Heart right ventricle (tissue), 16 donors: ENCODE measurements at places on chromosomes 16 and 17. TPM values are rescaled to one million over a fixed set of nuclear protein-coding genes. Genes with fewer than 3 reads are reported as not detected.
A peak's percentile ranks its signal among the peaks of the same experiment; 100 is the strongest.

GRCh38 chr17:47685556-47686275 is 8.2 kb upstream of the TBKBP1 start:
- H3K27ac ChIP-seq = no peak overlapping the region
- no peak overlapping the region for H3K4me3 ChIP-seq
- peaks cover 65% of the 10 kb centered on the region for H3K36me3 ChIP-seq
- H3K4me1 ChIP-seq = peaks cover 5% of the 10 kb centered on the region
- no peak for DNase-seq
- H3K27me3 ChIP-seq = no peaks in the 10 kb centered on the region

GRCh38 chr16:47480410-47480809 is 19.3 kb downstream of the PHKB start:
- no peaks in the 10 kb centered on the region for H3K36me3 ChIP-seq
- no peak for DNase-seq
- H3K4me1 ChIP-seq = peaks cover 1% of the 10 kb centered on the region
- H3K27me3 ChIP-seq = no peaks in the 10 kb centered on the region
- no peak overlapping the region for H3K27ac ChIP-seq

DNA sequence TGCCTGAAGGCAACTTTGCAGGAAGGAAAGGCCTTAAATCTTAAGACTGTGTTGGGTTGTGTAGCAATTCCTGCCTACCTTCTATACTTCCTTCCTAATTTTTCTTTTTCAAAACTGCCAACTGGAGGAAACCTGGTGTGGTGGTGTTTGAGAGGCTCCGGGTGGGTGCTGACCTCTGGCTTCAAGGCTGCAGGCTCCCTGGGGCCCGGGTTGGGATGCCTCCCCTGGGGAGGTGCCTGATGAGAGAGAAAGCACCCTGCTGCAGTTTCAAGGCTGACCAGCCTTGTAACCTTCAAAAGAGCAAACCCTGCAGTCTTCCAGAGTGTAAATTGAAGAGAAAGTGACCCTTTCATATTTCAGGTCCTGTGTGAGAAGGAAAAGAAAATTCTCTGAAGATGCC is 55.9 kb downstream of the MSI2 start:
- H3K27me3 ChIP-seq = no peaks in the 10 kb centered on the region
- peaks cover 9% of the 10 kb centered on the region for H3K4me1 ChIP-seq
- no peak for DNase-seq
- H3K4me3 ChIP-seq = no peak overlapping the region

GRCh38 chr16:16141784-16142396 is 81.4 kb downstream of the ABCC6 start:
- H3K4me3 ChIP-seq = no peak overlapping the region
- no peak overlapping the region for H3K27ac ChIP-seq
- DNase-seq = no peak

- DNase-seq = no peak
- H3K27ac ChIP-seq = no peak overlapping the region
- H3K36me3 ChIP-seq = no peaks in the 10 kb centered on the region
- H3K27me3 ChIP-seq = peaks cover 25% of the 10 kb centered on the region
- no peaks in the 10 kb centered on the region for H3K4me1 ChIP-seq
- no peak overlapping the region for H3K4me3 ChIP-seq
Observed at GRCh38 chr16:86708431-86708830, 130.1 kb downstream of the FOXL1 start.

GRCh38 chr16:13996778-13997288 is 74.3 kb upstream of the MRTFB start:
- no peak overlapping the region for H3K4me3 ChIP-seq
- H3K27ac ChIP-seq = no peak overlapping the region
- no peak for DNase-seq
- H3K36me3 ChIP-seq = no peaks in the 10 kb centered on the region

DNA sequence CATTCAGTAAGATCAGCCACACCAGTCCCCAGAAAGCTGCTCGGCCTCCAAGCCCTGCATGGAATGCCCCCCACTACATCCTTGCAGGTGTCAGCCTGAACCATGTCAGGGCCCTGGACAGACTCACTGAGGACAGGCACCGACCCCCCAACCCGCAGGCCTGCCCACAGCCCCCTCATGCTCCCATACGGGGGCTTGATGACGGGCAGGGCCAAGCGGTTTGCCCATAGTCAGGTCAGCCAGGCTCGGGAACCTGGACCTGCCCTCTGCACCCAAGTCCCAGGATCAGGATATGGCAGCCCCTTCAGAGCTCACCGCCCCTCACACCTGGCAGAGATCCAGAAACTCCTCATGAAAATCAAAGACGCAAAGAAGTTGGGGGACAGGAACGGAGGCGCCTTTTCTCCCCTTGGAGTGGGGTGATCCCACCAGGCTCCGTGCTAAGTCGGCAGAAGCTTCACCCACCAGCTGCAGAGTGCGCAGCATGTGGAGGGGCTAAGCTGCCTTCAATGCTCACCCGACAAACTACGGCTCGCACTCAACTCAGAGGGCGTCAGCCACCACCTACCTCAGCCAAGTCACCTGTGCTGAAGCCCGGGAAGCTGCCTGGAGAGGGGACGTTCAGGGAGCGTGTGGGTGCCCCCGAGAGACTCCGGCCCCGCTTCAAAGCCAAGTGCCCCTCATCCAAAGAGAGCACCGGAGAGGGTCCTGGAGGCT is 26.5 kb downstream of the GNPTG start:
- H3K27ac ChIP-seq = peak overlapping the region; percentile 76
- no peaks in the 10 kb centered on the region for H3K36me3 ChIP-seq
- peak overlapping the region; percentile 60 for H3K4me3 ChIP-seq
- peaks cover 22% of the 10 kb centered on the region for H3K4me1 ChIP-seq
- no peak for DNase-seq

- no peak for DNase-seq
- no peak overlapping the region for H3K27ac ChIP-seq
- H3K4me1 ChIP-seq = no peaks in the 10 kb centered on the region
- no peaks in the 10 kb centered on the region for H3K27me3 ChIP-seq
Observed at GRCh38 chr16:63841271-63841670, 1280.6 kb downstream of the CDH11 start.

GRCh38 chr17:75417054-75417580 is 11.6 kb upstream of the GRB2 start:
- no peaks in the 10 kb centered on the region for H3K4me1 ChIP-seq
- no peak overlapping the region for H3K27ac ChIP-seq
- no peak overlapping the region for H3K4me3 ChIP-seq

DNA sequence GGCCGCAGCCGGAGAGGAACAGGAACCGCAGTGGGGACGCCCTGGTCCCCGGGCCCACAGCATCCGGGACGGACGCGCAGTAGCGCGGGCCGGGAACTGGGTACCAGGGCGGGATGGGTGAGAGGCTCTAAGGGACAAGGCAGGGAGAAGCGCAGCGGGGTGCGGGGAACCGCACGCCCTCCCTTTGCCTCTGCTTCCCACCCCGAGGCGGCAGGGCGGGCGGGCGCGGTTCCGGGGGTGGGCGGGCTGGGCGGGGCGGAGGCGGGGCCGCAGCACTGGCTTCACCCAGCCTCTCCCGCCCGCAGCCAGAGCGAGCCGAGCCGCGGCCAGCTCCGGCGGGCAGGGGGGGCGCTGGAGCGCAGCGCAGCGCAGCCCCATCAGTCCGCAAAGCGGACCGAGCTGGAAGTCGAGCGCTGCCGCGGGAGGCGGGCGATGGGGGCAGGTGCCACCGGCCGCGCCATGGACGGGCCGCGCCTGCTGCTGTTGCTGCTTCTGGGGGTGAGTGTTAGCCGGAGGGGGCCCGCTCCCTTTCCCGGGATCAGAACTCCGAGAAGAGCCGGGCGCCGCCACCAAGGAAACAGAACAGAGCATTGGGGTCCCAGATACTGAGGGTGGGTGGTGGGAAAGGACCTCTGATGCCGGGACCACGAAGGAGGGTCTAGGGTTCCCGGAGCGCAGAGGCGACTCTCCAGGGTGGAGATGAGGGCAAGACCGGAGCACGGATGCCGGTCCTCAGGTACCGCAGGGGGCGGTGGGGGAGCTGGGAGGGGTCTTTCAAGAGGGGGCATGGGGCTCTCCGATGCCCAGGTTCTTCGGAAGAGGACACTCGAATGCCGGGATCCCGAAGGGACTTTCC is at the start of gene NGFR:
Gene NGFR (plus strand): TSS at position 308 of the 856 bp plus-strand sequence. CDS start 125 bp downstream, at position 433.
- H3K27me3 ChIP-seq = peaks cover 74% of the 10 kb centered on the region
- no peak for DNase-seq
- peaks cover 23% of the 10 kb centered on the region for H3K4me1 ChIP-seq
- H3K27ac ChIP-seq = no peak within 1 kb of the TSS
- peak within 1 kb of the TSS; percentile 64 for H3K4me3 ChIP-seq

DNA sequence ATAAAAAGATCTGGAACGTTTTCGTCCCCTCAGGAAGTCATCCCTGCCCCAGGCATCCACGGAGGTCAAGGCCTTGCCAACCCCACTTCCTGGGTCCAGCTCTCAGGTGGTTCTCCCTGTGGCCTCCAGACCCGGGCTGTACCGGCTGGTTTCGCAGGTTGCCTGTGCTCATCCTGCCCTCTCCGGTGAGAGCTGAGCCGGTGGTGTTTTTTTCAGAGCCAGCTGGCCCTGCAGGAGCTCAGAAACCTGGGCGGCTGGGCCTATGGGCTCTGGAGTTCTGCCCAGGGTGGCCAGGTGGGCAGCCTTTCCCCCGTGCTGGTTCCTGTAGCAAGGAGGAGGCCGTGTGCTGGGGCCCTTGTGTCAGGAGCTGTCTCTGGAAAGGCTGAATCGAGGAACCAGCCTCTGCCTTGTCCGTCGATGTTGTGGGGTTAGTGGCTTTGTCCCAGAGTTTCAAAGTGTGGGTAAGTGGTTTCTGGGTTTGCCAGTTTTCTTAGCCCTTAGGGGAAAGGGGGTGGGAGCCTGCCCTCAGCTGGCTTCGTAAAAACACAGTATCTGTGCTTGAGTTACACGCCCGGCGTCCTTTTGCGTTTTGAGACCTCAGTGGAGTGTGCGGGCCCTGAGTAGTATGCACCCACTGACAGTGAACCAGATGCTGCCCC is 23.6 kb downstream of the C16orf90 start:
- no peak for DNase-seq
- H3K4me1 ChIP-seq = peaks cover 15% of the 10 kb centered on the region
- H3K36me3 ChIP-seq = no peaks in the 10 kb centered on the region
- H3K27ac ChIP-seq = no peak overlapping the region

GRCh38 chr17:31859487-31860008 is 504 bp upstream of the COPRS start:
- no peak overlapping the region for H3K27ac ChIP-seq
- peaks cover 47% of the 10 kb centered on the region for H3K36me3 ChIP-seq
- no peaks in the 10 kb centered on the region for H3K27me3 ChIP-seq
- H3K4me1 ChIP-seq = peaks cover 17% of the 10 kb centered on the region
- peak overlapping the region; percentile 48 for H3K4me3 ChIP-seq

DNA sequence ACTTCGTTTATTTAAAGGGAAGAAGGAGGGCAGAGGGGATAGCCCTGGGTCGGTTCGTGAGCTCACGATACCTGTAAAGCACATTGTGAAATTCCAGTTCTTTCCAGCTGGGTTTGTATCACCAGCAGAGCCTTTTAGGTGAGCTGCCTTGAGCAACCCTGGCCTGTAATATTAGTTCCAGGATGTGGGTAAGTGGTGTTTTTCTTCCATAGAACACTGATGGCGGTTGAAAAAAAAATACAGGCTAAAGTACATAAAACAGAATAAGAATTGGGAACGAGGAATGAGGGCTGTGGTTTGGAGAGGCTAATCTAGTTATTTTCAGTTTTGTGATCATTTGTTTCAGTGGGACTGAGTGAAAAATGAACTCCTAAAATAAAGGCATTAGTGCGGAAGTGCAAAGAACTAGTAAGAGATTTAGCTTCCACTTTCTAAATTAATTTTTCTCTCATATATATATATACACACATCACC is 20.6 kb downstream of the HS3ST3B1 start:
- H3K36me3 ChIP-seq = no peaks in the 10 kb centered on the region
- H3K4me1 ChIP-seq = peaks cover 17% of the 10 kb centered on the region
- DNase-seq = no peak
- H3K4me3 ChIP-seq = no peak overlapping the region
- H3K27me3 ChIP-seq = no peaks in the 10 kb centered on the region

The CHP2 gene
- total RNA-seq = not detected

The AIPL1 gene
- total RNA-seq = not detected

The CLEC19A gene
- not detected for total RNA-seq

The DNAI2 gene
- not detected for total RNA-seq

The OTOA gene
- 0.07 TPM for total RNA-seq

The SRCIN1 gene
- 1.1 TPM for total RNA-seq
